ENCODE measurements at places on chromosomes 3 and 15.

DNA sequence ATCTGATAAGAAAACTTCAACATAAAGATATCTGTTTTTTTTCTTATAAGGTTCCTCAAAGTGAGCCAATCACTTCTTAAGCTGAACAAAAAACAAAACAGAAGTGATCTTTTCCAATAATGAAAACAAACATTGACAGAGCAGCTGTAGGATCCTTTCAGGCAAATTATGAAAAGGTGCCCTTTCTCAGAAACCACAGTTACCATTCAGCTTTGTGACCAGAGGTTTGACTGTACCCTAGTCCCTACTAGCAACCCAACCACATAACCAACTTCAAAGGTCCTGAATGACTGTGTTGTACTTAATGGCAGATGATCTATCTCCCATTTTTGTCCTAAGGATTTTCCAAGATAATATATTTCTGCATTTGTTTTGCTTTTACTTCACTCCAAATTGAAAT is 39.4 kb upstream of the CCR2 start:
- no peak for DNase-seq

DNA sequence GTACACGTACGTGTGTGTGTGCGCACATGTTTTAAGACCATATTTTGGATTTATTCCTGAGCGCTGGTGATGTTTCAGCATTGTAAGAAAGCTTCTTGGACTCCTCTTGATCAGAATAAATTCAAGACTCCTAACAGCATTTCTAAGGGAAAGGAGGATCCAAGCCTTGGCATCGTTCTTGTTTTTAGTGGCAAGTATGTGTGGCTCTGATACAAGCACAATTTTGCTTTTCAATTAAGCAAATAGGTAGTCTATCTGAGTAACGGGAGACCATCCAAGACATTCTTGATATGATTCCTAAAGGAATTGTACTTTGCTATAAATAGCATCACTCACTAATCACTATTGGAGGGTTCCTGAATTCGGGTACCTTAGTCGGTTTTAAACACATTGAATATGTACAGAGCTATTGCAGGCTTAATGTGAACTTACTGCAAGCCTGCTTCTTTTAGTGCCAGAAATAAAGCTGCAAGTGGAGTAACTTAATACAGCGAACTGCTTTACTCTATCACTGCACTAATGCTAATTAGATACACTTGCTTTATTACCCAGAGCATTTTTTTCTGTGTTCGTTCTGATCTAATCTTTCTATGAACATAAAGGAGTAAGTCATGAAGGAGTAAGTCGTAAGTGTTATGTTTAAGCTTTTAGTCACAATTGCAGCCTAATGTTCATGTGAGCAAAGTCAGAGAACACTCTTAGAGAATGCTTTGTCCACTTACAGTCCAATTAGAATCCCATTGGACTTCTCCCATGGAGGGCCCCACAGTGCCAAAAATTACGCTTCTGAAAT is 186.3 kb downstream of the MCTP2 start:
- DNase-seq, result no peak

DNA sequence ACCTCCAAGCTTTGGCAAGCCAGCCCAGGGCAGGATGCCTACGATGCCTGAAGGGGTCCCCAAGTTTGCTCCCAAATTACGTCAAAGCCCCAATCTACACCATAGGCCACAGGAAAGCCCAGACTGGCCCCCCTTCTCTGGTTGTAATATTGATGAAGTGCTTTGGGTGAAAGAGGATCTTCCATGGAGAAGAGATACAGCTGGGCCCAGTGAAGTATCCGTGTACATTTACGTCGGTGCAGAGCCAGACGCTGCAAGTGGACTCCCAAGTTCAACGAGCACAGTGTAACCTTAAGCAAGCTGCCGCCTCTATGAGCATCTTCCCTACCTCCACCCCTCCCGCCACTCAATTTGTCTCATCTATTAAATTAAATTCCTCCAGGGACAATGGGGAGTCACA is 100.1 kb upstream of the TPM1 start:
- no peak for DNase-seq

DNA sequence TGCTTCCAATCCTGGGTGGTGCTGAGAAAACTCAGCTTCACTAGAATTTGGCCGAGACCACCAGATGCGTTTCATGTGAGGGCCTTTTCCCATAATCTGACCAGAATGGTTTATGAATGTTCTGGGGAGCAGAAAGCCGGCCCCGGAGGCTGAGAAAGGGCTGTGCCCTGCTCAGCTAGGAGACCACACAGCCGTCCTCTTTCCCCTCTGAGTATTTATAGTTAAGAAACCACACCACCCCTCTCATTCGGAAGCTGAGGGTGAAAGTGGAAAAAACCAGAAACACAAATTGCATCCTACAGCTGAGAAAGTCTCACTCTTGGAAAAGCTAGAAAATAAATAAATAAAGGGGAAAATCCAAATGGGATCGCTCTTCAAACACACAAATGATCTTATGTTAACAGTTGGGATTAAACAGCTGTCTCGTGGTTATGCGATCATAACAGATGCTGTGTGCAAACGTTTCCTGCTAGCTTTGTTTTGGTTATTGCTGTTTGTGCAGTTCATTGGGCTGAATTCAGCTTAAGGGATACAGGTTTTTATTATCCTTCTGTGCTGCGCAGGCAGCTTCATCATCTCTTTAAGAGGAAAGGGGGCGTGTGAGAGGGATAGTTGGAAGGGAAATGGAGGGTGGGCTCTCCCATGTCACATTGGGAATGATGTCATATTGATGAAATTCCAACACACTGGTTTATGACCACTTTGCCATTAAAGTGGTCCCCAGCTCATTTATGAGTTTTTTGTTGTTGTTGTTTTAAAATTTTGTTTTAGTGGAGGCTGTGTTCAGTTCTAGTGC is 1026.2 kb upstream of the NR2F2 start:
- DNase-seq, result no peak

DNA sequence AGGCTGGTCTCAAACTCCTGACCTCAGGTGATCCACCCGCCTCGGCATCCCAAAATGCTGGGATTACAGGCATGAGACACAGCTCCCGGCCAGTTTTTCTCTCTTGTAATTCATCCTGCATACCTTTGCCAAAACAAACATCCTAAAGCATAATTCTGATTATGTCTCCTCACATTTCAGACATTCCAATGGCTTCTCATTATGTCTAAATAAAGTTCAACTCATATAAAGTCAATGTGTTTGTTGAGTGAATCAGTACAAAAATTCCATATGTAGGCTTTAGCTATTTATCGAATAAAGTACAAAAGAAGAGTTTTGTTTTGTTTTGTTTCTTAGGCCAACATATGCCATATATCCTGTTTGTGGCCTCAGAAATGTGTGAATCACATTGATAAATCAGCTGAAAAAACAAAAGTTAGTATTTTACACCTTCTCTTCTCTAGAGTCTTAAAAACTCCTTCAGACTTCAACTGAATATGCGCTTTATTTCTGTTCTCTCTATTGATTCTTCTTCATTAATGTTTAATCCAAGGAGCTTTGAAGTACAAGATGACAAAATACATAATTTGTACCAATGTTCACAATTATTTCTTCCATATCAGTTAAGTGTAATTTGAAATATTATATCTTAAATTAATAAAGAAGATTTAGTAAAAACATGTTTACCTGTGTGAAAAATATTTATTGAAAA is 165.8 kb downstream of the MECOM start:
- DNase-seq, result no peak

DNA sequence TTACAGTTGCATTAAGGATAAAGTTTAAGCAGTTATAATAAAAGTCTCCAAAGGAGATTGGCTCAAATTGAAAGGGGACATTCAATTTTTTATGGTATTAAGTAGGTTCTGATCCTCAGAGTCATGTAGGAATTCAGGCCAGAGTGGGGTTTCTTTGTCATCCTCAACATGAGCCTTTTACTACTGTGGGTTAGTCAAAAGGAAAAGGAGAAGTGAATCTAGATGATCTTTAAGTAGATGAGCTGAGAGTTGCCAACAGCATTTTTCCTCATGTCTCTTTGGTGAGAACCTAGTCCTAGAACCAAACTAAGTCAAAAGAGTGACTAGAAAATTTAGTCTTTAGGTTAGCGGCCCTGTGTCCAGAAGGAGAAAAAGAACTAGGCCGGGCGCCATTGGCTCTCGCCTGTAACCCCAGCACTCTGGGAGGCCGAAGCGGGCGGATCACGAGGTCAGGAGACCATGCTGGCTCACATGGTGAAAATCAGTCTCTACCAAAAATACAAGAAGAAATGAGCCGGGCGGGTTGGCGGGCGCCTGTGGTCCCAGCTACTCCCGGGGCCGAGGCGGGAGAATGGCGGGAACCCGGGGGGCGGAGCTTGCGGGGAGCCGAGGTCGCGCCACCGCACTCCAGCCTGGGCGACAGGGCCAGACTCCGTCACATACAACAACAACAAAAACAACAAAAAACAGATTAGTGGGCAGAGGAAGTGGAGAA is 4.2 kb upstream of the CHL1 start:
- no peak for DNase-seq

DNA sequence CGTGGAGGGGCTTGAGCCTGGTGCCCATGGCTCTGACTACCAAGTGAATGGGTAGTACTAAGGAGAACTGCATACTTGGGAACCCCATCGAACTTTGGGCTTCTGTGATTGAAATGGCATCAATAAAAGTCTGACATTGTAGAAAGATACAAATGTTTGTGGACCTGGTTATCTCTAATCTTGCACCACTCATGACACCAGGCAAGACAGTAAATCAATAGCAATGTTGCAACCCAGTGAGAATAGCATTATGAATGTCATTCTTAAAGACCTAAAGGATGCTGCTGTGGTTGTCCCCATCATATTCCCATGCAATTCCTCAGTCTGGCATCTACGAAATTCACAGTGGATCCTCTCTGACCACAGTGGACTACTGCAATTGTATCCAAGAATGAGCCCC is 233.6 kb upstream of the LYSMD4 start:
- no peak for DNase-seq

DNA sequence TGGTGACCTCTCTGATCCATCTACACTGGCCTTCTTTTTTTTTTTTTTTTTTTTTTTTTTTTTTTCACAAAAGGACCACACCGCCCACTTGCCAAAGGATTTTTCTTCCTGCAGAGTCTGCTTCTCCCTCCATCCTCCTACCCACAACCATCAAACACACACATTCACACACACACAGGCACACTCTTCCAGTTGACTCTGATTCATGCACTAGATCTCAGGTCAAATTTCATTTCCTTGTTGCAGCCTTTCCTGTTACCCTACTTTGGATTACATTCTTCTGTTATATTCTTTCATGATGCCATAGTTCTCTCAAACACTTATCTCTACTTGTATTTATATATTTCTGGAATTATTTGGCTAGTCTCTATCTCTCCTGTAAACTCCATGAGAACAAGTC is 133.9 kb downstream of the STAC start:
- DNase-seq, result no peak

- no peak for DNase-seq
These were observed 301.3 kb downstream of the IL20RB start for GRCh38 chr3:137259089-137259488.

DNA sequence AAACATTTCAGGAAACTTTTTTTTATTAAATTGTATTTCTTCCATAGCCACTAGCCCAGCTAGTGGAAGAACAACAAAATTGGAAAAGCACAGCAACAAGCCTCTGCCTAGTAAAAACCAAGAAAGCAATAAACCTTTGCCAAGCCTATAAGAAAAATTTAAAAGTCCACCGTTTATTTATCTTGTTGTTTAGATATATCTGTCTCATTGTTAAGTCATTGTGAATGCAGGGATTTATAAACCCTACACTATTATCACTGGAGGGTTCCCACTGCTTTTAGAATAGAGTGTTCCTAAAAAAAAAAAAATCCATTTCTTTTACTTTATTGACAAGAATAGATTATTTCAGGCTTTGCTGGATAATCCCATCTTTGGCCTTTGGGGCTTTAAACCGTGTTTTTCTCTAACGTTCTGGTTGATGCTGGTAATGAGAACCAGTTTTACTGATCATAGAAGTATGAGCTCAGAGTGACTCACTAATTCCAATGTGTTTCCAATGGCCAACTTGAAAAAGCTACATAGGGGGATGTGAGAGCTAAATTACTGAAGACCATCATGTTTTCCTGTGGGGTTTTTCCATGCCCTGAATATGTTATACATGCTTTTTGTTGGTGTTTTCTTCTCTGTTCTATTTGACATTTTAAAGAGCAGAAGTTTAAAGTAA is 634.1 kb downstream of the RBMS3 start:
- DNase-seq, result no peak

- peak; percentile 28 for DNase-seq
These were observed 116.1 kb downstream of the ANP32A start for GRCh38 chr15:68704496-68705021.

DNA sequence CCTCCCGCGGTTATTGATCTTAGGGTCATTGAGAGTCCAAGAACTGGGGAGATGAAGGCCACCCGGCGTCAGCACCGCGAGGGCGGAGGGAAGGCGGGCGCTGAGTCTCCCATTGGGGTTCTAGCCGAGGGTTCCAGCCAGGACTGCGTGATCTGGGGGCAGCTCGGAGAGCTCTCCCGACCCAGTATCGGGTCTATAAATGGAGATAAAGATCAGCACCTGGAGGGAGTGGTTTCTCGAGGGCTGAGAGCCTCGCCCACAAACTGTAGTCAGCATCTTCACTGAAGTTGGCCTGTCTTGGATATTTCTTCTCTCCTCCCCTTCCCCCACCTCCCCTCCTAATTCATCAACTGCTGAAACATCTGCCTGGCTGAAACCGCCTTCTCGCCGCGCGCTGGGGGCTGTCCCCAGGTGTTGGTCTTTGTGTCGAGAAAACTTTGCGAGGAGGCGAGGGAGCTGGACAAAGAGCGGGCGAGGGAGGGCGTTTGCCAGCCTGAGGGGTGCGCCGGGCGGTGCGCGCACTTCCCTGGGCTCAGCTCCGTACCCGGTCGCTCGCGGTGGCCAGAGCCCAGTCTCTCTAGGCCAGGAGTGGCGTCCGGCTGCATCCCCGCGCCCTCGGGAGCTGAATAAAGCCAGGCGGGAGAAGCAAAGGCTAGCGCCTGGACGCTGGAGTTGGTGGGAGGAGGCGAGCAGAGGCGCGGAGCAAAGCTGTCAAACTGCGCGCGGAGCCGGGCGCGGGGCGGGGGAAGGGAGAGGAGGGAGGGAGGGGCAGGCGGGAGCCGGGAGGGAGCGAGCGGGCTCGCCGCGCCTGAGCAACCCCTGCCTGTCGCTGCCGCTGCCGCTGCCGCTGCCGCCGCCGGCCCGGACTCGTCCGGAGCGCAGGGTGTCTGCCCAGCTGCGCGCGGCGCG is at the start of gene ST8SIA2:
ST8SIA2 (plus strand) TSS at position 811 of the 909 bp plus-strand sequence. CDS start 184 bp downstream, outside the sequence.
- no peak for DNase-seq

Measured in LNCaP clone FGC (cell line).